Adipocyte (in vitro differentiated cells): ENCODE measurements at places on chromosomes 3 and 15.
A peak's percentile ranks its signal among the peaks of the same experiment; 100 is the strongest.

DNA sequence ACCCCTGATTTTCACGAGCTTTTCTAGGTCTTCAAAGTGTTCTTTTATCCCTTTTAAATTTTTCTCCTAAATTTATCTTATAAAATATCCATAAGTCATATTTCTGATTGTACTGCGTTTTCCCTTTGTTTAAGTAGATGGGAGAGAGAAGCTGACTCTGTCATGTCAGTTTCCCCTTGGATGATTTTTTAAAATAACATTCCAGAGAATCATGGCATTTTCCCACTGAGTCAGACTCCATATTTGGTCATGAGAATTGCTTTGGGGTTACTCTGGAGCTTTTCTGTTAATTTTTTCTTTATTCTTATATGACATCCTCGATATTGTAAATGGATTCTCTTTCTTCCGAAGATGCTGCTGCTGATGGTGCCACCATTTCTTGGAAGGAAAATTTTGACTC, 28.6 kb upstream of the UMPS start:
- DNase-seq: peak; percentile 83

DNA sequence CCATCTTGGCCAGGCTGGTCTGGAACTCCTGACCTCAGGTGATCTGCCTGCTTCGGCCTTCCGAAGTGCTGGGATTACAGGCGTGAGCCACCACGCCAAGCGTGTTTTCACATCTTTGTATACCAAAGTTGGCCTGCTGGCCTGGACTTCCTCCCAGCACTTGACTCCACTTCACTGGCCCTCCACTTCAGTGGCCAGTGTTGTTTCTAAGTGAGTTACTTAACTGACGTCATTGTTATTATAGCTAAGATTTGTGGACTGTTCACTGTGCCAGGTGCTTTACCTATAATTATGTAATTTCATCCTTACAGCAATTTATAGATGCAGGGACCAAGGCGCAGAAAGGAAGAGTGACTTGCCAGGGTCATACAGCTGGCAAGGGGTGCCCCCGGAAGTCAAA, 52.0 kb downstream of the HRH1 start:
- no peak for DNase-seq

DNA sequence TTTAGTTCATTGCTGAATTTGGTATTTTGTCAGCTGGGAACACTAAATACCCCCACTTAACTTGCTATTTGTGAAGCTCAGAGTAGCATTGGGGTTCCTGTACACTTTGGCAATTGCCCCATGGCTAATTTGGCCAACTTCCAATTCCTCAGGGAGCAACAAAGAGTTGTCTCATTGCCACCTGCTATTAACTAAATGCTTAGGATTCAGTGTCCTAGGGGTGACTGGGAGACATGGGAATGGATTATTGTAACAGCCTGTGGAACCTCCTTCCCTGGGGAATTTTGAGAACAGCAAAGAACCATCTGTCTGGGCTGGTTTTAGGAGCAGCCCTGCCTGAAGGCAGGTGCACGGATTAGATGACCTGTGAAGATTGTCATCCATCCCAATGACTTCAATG, 437.4 kb upstream of the TPRG1 start:
- peak; percentile 38 for DNase-seq

DNA sequence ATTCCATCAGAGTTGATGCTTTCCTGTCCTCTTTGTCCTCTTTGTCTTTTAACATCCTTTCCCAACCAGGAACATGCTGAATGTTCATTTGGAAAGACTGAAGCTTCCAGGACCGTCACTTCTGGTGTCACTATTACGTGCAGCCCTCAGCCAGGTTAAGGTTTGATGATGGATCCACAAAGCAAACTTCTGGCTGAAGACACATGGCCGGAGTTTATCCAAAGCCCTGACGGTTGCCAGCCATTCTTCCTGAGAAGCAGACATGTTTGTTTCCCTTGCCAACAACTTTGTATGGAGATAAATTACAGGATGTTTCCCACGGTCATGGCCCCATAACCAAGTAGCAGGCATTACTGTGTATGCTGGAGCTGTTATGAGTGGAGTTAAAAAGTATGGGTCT, 236.9 kb downstream of the THSD4 start:
- DNase-seq: no peak

- DNase-seq: no peak
These were observed 117.0 kb downstream of the SMAD6 start for GRCh38 chr15:66819084-66819483.

GRCh38 chr3:73623346-73623745, 1.4 kb downstream of the PDZRN3 start:
- DNase-seq: peak; percentile 55

DNA sequence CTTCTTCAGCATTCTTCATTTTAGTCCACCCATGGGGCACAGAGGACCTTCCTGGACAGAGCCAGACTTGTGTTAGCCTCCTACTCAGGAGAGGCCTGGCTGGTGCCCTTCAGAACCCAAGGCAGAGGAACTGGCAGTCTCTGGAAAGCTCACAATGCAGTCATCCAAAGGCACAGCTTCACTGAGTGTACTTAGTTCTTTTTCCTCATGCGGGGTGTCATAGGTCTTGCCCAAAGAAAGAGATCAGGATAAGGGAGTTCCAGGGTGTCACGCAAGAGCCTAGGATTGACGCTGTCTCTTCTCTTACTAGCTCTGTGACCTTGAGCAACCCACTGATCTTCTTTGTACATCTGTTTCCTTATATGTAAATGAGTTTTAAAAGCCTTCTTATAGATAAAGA, 58.7 kb downstream of the CD200 start:
- no peak for DNase-seq

- no peak for DNase-seq
These were observed 218.4 kb upstream of the SLCO3A1 start for GRCh38 chr15:91635080-91635479.

- peak; percentile 83 for DNase-seq
These were observed 148.2 kb downstream of the ADAMTS9 start for GRCh38 chr3:64539451-64540196.

DNA sequence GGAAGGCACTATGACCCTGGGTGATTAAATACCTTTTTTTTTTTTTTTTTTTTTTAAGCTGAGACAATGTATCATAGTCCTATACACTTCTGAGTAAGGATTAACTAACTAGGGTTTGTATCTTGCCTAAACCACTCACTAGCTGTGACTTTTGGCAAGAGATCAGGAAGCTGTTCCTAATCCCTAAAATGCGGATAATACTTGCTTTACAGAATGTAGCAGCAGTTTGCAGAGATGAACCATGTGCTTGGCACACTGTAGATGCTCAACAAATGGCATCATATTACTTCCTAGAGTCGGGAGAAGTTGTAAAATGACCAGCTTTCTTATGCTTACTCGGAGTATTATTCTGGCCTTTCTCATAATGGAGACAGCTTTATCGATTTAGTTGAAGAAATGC, 25.6 kb upstream of the PYGO1 start:
- no peak for DNase-seq

DNA sequence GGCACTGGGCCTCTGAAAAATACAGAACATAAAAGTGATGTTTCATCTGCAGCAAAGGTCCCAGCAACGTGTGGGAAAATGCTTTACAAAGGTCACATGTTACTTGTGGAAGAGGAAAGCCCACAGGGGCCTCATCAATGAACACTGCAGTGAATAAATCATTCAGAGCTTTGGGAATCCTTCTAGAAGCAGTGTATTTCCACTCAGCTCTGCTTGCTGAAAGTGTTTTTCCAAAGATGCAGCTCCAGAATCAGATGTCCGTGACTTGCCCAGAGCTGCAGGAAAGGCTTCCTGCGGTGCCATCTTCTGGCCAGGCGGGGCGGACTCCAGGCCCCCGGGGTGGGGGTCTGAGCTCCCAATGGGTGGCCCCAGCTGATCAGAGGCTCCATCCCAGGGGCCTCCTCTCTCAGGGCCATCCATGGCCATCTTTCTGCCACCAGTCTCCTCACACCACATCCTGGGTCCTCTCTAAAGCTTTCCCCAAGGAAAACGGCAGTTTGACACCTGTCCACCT, 81.5 kb downstream of the C3orf70 start:
- DNase-seq: no peak

DNA sequence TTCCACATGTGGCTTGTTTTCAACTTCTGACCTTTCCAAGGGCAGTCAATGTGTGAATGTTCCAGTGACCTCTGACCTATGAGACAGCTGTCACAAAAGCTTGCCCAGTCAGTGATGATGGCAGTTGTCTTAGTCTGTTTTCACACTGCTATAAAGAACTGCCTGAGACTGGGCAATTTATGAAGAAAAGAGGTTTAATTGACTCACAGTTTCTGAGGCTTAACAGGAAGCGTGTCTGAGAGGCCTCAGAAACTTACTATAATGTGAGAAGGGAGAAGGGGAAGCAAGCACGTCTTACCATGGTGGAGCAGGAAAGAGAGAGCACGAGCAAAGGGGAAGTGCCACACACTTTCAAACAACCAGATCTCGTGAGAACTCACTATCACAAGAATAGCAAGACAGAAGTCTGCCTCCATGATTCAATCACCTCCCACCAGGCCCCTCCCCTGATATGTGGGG, 95.6 kb downstream of the ECT2 start:
- no peak for DNase-seq

- DNase-seq: peak; percentile 28
These were observed 25.8 kb downstream of the OXNAD1 start for GRCh38 chr3:16290827-16291196.

- DNase-seq: no peak
These were observed 2.9 kb downstream of the SMARCC1 start for GRCh38 chr3:47778746-47779145.

- no peak for DNase-seq
These were observed 170.2 kb upstream of the TLE3 start for GRCh38 chr15:70267879-70268278.

- no peak for DNase-seq
These were observed 4.5 kb downstream of the FETUB start for GRCh38 chr3:186644683-186645082.

- no peak for DNase-seq
These were observed 25.3 kb downstream of the CAPN3 start for GRCh38 chr15:42384597-42384996.

GRCh38 chr15:98875309-98875708, 132.3 kb downstream of the PGPEP1L start:
- peak; percentile 47 for DNase-seq

DNA sequence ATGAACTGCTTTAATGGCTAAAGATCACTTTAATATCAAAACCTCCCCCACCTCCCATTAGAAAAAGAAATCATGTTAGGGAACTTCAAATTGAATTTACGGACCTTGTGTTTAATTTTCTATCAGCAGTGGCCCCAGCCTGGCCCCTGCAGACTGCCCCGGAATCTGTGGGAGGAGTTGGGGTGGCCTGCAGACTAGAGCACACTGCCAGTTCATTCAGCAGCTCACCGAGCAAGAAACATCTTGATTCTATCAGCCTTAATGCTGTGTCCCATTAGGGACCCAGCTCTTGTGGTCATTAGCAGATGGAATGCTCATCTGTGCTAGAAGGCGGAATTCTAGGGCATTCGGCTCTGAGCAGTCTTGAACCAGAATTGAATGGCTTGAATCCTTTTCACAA, 54.2 kb downstream of the FLNB start:
- peak; percentile 55 for DNase-seq

- DNase-seq: no peak
These were observed 400.0 kb downstream of the ZIC1 start for GRCh38 chr3:147809206-147809605.

GRCh38 chr15:39465843-39466749, 114.8 kb upstream of the THBS1 start:
- DNase-seq: no peak

GRCh38 chr3:64903006-64903405, 215.2 kb upstream of the ADAMTS9 start:
- peak; percentile 74 for DNase-seq
